T-helper 1 cell (primary cell): ENCODE measurements at places on chromosomes 6 and 20.

GRCh38 chr6:25623065-25623464 lies 28.9 kb upstream of the SCGN start:
- no peak for DNase-seq

DNA sequence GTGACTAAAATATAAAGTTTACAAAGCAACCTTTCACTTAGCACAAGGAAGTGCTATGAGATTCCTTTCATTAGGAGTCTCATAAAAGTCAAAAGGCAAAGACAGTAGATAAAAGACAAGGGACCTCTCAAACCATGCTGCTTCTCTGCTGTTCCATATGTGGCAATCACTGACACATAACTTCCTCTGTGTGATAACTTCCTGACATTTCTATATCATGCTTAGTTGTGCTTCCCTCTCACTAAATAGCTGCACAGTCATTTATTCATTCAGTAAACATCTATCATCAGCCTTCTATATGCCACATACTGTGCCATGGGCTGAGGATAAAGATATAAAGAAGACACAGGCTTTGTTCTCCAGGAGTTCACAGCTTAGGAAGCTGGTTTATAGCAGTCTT lies 214.8 kb upstream of the GRIK2 start:
- no peak for DNase-seq

DNA sequence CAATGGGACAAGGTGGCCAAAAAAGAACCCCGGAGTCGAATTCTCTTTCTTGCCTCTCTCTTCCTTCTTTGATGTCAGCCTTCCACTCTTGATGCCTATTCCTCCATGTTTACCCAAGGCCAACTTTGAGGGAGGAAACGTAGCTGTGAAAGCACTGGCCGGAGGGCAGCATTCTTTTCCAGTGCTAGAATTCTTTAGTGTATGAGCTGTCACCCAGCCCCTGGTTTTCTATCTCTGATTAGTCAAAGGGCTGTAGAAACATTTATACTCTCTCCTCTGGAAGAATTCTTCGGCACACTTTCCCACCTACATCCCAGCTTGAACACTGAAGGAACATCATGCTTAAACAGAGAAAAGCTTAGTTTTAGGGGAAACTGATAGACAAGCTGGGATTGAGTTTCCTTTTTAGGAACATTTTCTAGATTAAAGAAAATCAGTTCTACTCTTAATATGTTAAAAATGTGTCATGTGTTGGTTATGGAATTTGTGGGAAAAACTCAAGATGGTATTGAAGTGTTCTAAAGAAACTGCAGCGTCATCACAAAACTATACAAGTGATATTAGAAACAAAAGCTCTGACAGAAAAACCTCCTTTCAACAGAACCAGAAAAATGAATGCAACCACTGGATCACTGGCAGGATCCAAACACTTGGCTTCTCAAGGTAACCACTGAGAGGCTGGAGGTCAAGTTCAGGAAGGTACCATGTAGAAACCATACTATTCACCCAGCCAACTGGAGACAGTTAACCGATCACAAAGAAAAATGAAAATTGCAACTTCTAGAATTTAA lies 20.7 kb upstream of the UTRN start:
- no peak for DNase-seq

DNA sequence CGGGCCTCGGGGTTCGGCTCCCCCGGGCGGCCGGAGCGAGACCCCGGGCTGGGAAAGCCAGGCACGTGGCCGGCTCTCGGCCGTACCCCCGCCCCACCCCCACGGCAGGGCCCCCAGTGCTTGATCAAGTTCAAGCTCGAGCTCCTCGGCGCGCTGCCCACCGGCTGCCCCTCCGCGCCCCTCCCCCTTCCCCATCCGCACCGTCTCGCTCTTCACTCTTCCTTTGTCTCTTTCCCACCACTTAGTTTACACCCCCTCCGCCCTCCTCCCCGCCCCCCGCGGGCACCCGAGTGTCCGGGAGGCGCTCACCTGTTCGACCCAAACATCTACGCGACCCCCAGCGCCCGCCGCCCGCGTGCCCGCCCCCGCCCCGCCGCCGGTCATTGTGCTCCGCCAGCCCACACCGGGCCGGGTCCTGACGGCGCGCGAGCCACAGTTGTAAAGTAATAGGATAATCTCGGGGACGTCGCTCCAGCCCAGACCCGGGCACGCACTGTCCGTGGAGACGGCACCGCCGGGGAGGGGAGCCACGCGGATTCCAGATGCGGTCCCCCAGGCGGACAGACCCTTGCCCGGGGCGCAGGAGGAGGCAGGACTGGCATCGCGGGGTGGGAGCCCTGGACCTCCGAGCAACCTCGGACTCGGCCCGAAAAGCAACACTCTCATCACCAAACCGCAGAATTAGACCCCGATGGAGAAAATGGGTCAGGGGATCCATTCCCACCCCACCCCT lies 100.7 kb downstream of the NOL4L start:
- DNase-seq, result no peak

- DNase-seq, result no peak
Observed at GRCh38 chr6:37799263-37799644, 20.3 kb upstream of the ZFAND3 start.

- no peak for DNase-seq
Observed at GRCh38 chr6:19552076-19552475, 285.1 kb upstream of the ID4 start.

GRCh38 chr6:89976694-89977020 lies 82.4 kb downstream of the GJA10 start:
- DNase-seq, result no peak

DNA sequence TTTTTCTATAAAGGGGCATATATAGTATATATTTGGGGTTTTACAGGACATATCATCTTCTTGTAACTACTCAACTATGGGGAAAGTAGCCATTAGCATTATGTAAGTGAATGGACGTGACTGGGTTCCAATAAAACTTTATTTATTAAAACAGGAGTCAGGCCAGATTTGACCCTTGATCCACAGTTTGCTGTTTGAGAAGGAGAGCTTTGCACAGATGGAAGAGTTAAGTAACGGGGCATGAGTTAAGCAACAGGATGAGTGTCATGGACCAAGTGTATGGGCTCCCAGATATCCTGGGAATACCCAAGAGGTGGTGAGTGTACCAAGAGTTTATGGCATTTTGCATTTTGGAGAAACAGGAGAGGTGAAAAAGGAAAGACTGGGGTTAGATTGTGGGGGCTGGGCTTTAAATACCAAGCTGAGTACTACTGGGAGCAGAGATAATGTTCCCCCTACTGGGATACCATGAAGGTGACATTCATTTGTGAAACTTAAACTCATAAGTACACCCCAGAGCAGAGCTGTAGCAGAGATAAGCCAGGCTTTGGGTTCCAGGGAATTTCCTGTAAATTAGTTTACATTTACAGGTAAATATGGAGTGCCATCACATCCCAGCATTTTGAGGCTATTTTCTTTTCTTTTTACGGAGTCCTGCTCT lies 18.5 kb upstream of the SCUBE3 start:
- DNase-seq, result no peak

DNA sequence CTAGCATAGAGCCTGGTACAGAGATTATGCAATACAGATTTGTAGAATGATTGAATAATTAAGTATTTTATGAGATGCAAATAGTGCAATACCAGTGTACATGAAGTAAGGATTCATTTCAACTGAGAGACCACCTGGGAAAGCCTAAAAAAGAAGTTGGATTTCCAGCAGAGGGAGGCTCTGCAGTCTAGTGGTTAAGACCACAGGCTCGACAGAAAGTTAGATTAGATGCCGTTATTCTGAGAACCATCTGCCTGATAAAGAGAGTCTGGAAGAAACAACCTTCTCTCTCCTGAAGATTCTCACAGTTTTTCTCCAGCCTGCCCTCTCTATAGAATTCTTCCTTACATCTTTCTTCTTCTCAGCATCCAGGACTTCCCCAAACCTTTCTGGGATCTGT lies 13.6 kb upstream of the TNFRSF21 start:
- DNase-seq, result no peak

GRCh38 chr6:21350926-21351325 lies 242.6 kb upstream of the SOX4 start:
- no peak for DNase-seq

GRCh38 chr20:18057101-18057993 lies at the start of gene OVOL2:
Gene OVOL2, minus strand, starts transcription at chr20:18057916. Its CDS starts 282 bp downstream, at chr20:18057634.
- no peak for DNase-seq

DNA sequence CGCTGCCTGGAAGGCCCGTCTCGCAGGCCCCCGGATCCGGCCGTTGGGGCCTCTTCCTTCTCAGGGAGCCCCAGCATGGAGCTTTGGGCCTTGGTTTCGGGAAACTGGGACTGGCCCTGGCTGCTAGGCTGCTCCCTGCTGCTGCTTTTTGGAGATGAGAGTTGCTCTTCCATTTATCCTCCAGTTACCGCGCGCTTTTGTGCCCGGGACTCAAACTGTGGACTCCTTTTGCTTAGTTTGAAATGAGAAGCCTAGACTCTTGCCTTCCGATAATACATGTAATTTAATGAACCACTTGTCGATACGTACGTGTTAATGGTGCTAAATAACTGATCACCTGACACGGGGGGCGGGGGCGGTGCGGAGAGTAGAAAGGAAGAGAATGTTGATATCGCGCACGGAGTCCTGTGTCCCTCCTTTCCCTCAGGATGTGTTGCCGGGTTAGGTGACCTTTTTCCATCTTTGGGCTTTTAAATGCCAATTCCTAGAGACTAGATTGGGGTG lies 968 bp downstream of the PHF3 start:
- DNase-seq, result peak; percentile 34

- DNase-seq, result no peak
Observed at GRCh38 chr6:76888351-76888750, 574.9 kb downstream of the HTR1B start.

GRCh38 chr6:148263010-148263409 lies 79.6 kb upstream of the SASH1 start:
- DNase-seq, result no peak

GRCh38 chr6:165671222-165671768 lies 8.3 kb upstream of the PDE10A start:
- DNase-seq, result no peak

GRCh38 chr6:159130846-159131245 lies 38.4 kb upstream of the FNDC1 start:
- DNase-seq, result no peak

DNA sequence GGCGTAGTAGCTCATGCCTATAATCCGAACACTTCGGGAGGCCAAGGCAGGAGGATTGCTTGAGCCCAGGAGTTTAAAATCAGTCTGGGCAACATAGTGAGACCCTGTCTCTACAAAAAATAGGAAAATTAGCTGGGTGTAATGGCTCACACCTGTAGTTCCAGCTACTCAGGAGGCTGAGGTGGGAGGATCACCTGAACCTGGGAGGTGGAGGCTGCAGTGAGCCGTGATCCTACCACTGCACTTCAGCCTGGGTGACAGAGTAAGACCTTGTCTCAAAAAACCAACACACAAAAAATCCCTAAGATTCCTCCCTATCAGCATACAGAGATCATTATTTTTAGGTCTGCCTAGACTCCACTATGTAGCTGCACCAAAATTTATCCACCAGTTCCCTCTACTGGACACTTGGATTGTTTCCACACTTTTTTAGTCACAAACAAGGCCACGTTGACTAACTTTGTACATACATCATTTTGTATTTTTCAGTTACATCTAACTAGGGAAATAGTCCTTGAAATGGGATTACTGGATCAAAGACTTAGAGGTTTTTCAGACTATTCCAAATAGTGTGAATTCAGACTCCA lies 3.6 kb upstream of the PHF1 start:
- no peak for DNase-seq

DNA sequence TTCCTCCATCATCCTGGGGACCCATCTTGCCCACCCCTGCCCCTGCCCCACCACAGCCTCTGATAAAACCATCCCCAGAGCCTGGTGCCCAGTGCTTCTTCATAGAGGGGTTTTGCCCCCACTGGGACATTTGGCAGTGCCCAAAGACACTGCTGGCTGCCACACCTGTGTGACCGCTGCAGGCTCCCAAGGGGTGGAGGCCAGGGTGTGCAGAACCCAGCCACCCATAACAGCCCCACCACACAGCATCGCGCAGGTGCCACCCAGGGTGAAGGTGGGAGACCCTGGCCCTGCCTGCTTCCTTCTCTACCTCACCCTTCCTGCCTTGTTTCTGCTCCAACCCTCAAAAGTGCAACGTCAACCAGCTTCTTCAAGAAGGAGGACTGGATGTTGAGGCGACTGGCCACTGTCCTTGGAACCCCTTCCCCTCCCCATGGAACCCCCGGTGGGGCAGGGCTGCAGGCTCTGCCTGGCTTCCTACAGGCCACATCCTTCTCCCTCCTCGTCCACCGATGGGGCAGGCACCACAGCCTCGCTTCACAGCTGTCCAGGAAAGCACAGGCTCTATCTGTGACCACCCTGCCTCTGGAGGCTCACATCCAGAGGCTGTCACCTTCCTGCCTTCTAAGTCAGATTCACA lies 79.2 kb upstream of the MPC1 start:
- no peak for DNase-seq

DNA sequence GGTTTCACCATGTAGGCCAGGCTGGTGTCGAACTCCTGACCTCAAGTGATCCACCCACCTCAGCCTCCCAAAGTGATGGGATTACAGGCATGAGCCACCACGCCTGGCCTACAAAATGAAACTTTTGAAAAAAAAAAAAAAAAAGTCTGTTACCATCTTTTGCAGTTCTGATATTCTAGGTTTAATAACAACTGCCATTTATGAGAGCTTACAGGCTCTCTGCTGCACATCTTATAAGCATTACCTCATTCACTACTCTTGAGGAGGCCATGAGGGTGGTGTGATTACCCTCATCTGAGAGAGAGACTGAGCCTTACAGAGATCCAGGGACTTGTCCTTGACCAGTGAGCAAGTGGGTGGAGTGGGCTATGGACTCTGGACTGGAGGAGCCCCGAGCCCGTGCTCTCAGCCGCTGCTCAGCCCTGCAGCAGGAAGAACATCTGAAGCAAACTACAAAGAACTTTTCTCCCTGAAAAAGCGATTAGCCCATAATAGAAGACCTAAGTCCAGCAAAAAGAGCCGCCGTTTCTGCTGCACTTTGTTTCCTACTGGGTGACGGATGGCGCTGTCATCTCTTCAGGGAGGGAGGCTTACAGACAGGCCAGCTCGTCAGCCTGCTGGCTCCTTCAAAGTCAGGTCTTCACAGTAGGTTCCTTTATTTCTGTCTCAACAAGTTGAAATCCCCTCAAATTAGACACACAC lies 119.8 kb upstream of the AKAP12 start:
- no peak for DNase-seq

DNA sequence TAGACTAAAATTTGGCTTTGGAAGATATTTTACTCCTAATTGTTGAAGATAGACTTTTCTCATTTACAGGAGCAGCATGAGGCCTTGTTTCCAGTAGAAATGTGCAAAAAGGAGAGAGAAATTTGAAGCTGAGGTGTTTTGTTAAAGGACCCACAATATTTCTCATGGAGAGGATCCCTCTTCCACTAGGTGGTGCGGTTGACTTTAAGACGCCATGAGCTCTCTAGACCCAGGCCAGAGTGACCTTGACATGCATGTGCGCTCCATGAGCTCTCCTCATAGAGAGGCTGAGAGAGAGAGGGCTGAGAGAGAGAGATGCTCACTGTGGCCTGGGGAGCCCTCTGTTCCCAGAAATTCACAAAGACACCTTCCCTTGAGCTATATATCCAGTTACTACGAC lies 861.2 kb upstream of the EYS start:
- no peak for DNase-seq

GRCh38 chr6:56618050-56618449 lies 24.6 kb downstream of the DST start:
- DNase-seq, result no peak
